ENCODE measurements at places on chromosomes 6 and 20.

GRCh38 chr6:40804905-40805304, 217.7 kb upstream of the LRFN2 start:
- DNase-seq: no peak

DNA sequence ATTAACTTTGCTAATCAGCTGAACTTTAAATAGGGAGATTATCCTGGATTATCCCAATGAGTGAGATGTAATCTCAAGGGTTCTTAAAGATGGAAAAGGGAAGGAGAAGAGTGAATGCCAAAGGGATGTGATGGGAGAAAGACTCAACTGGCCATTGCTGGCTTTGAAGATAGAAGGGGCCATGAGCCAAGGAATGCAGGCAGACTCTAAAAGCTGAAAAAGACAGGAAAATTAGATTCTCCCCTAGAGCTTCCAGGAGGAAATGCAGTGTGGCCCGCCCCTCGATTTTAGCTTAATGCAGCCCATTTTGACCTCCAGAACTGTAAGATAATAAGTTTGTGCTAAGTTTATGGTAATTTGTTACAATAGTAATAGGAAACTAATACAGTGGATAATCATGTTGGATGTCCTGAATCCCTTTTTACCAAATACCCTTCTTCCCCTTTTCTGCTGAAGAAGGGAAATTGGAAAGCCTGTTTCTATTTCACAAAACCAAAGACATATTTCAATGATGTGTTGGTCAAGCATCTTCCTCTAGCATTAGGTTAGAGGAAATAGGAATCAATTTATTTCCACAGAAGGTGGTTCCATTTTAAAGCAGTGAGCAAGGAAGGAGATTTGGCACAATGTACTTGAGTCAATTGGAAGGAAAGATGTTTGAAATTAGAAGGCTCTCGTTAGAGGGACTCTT, 3.3 kb upstream of the HDDC2 start:
- no peak for DNase-seq

DNA sequence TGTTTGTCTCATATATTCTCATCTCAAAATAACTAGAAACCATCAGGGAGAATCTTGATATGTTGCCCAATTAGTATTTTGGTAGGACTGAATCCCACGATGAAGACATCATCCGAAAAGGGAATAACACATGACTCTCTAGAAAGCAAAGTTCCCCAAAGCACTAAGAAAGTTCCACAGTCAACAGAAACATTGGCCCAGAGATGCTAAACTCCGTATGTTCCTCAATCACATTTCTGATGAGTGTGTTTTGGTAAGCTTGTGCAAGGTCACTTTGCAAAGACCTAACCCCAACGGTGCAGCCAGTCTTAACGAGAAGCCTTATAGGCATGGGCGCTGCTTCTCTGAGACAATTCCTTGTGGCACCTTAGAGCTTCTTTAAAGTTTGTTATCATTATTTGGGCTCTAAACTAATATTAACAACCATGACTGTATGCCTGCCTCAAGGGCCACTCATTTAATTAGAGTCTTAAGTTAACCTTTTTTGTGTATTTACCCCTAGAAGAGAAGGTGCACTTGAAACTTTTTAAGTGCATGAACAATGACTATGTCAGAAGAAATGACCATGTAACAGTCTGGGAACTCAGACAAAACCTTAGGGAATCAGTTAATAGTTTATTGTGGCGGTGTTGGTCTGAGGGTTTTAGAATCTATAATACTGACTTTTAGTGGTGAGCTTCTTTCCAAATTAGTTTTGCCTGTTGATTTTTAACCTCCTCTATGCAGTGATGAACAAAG, 202.0 kb upstream of the RAB32 start:
- DNase-seq: no peak

- no peak for DNase-seq
These were observed 27.2 kb downstream of the ERMARD start for GRCh38 chr6:169778646-169779045.

- DNase-seq: no peak
These were observed 135.2 kb upstream of the TAB2 start for GRCh38 chr6:149182262-149182661.

DNA sequence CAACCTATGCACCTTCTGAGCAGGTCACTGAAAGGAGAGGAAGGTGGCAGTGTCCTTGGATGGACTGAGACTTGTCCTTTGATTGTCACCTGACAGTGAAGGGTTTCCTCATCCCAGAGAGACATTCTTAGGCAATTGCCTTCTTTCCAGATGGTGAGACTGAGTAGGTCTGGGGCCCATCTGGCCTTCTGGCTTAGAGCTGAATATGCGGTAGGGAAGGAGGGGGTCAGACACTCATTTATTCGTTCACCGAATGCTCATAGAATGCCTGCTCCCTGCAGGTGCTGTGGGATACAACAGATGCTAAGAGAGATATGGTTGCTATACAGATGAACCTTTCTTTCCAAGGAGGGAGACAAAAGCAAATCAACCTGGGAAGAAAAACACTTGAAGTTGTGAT, 76.8 kb downstream of the BMP6 start:
- no peak for DNase-seq

DNA sequence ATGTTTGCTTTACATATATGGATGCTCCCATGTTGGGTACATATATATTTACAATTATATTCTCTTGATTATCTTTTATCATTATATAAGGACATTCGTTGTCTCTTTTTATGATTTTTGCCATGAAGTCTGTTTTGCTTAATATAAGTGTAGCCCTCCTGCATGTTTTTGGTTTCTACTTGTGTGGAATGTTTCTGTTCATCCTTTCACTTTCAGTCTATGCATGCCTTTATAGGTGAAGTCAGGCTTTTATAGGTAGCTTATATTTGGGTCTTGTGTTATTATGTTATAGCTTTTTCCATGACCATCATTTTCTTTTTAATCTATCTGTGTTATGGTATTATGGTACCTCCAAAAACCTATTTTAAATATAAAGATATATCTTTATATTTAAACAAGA, 612.5 kb upstream of the HS3ST5 start:
- DNase-seq: no peak

DNA sequence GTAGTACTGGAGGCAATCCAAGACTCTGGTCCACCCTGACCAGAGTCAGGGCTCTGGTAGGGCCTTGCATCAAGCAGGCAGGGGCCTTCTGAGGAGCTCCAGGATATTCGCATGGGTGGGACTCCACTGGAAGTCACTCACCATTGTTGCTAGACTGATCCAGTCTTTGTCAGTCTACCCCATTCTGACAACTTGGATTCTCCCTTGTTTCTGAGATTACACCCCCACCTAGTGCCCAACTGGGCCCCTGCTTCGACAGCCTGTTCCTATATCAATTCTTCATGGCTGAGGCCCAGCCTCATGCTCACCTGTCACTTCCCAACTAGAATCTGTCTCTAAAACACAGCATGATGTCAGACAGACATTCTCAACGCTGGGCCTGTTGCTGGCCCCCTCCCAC, 5.2 kb downstream of the SLC35D3 start:
- no peak for DNase-seq

DNA sequence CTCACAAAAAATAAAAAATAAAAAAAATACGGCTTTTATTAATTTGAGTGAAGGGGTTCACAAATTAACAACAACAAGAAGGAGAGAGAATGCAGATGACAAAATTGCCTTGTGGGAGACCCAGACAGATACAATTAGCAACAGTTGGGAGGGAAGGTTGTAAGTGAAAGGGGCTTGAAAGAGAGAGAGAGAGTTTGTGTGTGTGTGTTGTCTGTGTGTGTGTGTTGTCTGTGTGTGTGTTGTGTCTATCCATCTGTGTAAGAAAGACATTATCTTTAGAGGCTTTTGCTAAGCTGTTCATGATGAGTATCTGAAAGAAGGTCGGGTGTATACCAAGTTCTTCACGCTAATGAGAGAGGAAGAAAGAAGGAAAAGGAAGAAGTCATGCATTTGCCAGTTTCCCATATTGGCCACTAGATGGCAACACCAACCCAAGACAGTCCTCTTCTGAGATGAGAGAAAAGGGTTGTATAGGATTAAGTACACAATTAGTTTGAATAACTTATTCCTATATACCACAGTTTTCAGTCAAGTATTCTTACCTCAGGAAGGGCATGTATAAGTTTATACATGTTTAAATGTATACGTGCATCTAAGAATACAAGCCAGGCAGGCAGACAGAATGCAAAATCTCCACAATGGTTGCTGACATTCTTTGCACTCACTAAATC, 63.7 kb upstream of the CD2AP start:
- peak; percentile 62 for DNase-seq

- no peak for DNase-seq
These were observed 4.0 kb downstream of the PEX6 start for GRCh38 chr6:42974919-42975505.

DNA sequence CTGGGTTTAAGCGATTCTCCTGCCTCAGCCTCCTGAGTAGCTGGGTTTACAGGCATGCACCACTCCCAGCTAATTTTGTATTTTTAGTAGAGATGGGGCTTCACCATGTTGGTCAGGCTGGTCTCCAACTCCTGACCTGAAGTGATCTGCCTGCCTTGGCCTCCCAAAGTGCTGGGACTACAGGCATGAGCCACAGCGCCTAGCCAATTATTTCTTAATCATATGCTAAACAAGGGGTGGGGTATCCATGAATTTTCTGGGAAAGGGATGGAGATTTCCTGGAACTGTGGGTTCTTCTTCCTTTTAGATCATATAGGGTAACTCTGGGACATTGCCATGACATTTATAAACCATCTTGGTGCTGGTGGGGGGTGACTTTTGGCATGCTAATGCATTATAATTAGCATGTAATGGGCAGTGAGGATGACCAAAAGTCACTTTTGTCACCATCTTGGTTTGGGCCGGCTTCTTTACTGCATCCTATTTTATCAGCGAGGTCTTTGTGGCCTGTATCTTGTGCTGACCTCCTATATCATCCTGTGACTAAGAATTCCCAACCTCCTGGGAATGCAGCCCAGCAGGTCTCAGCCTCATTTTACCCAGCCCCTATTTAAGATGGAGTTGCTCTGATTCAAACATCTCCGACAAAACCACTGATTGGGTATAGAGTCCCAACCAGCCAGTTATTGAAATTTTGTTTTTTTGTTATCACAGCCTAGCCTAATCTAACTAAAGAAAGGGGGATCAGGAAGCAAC, 29.9 kb upstream of the DDR1 start:
- DNase-seq: no peak

DNA sequence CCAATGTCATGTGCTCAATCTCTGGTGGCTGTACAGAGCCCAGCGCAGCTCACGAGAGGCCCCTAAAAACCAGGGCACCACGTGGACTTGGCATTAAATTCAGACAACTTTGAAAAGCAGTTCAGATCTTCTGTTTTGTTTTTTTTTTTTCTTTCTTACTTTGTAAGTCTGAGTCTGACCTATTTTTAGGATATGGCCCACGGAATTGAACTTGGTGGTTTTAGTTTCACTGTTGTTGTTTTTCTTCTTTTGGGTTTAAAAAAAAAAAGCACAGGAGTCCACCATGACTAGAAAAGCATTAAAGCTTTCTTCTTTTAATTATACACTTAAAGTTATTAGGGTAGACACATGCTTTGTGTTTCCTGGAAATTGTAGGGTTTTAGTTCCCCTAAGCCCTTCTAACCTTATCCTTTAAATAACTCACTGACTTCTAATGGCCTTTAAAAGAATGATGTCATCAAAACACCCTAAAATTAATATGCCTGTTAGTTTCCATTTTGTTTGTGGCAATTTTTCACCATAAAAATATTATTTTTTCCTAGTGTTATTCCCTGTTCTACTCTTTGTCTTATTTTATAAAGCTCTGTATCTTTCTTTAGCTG, 48.5 kb upstream of the CCN2 start:
- DNase-seq: no peak

DNA sequence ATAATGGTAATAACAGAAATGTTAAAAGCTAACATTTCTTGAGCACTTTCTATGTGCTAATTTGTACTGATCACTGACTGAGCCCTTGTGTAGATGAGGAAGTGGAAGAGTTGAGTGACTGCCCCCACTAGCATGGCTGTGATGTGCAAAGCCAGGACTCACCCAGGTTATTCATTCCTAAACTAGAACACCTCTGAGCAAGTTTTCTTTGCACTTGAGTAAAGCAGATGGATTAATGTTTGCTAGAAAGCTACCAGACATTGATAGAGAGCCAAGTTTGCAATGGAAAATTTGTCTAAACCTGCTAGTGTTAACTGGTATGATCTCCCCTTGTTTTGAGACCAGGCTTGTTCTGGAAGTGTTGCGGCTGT, 467.4 kb upstream of the PLCB4 start:
- no peak for DNase-seq

- no peak for DNase-seq
These were observed 817 bp downstream of the ME1 start for GRCh38 chr6:83429857-83430610.

DNA sequence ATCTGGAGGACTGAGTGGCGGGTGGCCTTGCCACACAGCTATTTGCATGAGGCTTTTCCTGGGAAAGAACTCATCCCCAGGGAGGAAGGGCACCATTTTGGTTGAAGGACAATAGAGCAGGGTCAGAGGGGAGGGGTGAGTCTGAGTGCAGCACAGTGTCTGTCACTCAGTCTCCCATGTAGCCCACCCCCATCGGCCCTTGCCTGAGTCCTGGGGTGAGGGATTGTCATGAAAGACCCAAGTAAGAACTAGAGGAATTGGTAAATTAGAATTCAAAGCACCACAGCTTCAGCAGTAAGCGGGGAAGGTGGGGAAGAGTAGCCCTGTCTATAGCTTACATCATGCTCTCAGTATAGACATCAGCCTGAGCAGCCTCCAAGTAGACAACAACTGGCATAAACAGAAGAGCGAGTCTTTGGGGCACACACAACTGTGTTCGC, 90.4 kb upstream of the TMEM30A start:
- DNase-seq: no peak

- no peak for DNase-seq
These were observed 53.6 kb upstream of the BLCAP start for GRCh38 chr20:37581246-37581645.

- DNase-seq: no peak
These were observed 151.3 kb downstream of the SLC16A10 start for GRCh38 chr6:111238464-111239119.

DNA sequence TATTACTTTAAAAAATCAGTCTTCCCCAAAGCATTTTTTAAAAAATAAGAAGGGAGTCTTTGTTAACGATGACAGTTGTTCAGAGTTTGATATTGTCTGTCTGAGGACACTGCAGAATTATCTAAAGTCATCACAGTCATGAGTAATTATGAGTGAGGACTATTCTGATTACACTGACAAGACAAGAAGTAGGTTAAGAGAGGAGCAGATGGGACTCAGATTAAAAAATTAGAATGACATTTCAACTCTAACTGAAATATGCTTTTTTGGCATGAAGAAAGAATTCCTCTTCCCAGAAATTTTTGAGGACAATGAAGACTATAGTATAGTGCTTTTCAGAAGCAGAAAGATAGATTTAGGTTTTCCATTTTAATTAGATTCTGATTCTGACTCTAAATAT, 456.5 kb downstream of the EPHA7 start:
- DNase-seq: no peak

GRCh38 chr6:30167101-30167500, 3.8 kb downstream of the TRIM15 start:
- no peak for DNase-seq

GRCh38 chr20:15476186-15476585, 1097.1 kb downstream of the KIF16B start:
- peak; percentile 12 for DNase-seq

All from stromal cell of bone marrow (primary cell).